ENCODE measurements at places on chromosomes 5 and 9.

DNA sequence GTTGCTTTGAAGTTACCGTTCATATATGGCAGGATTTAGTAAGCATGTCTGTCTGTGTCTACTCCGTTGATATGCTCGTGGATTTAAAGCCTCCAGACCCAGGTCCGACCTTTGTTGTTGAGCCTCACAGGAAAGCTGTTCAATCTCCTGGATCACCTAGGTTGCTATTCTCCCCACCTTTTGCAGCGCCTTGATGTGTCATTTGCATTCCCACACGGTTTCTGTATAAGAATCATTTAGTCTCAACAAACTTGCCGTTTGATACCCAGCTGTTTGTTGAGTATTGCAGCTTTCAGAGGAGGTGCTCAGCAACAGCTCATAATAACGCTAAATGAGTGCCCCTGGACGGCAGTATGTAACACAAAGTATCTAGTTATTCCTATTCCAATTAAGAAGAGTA is 1.2 kb upstream of the ADGRV1 start:
- DNase-seq: no peak

DNA sequence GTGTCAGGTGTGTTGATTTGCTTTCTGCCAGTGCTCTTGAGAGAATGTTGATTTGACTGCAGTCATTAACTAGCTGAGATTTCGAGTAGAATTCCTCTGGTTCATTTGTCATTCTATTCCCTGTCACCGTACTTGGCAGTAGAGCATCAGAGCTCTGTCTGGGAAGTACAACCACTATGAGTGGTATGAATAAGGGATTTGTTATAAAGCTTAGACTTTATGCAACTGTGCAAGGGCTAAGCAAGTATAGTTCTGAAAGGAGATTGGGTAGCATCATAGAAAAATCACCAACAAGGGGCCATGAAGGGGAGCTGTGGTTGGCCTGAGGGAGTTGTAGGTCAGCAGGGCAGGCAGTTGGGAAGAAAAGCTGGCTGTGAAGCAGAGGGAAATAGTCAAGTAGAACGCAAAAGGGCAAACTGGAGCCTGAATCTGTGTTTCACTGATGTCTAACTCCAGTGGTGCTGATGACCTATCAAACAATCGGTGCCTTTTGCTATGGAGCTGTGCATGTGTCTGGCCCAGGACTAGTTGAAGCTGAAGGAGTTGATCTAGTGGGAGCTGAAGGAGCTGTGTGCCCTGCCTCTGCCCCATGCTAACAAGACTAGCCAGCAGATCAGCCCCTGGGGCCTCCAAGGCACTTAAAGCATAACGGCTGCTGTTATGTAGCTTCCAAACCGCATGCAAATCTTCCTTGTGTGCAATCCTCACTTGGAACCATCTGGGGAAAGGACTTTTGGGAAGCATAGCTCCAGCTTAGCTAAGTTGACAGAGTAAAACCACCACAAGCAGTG is 110.0 kb downstream of the SLC28A3 start:
- no peak for DNase-seq

- no peak for DNase-seq
Measured at GRCh38 chr9:129481810-129482511, 138.9 kb downstream of the C9orf50 start.

GRCh38 chr5:66757219-66757833 is 161.1 kb downstream of the MAST4 start:
- DNase-seq: no peak

DNA sequence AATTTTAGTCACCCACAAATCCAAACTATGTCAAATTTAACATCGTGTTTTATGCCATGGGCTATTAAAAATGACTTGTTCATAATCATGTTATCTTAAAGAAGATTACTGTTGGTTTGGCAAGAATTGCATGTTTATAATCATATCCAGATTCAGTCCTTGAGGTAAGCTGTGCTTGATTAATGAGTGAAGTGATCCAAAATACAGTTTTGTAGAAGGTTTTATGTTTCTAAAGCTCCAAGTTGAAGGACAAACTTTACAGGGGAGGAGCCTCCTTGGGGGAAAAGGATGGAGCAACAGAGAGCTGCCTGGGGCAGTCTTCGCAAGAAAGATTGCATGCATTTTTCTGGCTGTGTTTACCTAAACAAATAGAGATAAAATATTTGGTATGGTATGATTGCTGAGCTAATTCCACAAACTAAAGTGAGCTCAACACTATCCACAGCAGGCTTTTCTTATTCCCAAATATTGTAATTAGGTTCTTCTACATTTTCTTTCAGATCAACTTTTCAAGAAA is 189.5 kb upstream of the TYRP1 start:
- DNase-seq: no peak

DNA sequence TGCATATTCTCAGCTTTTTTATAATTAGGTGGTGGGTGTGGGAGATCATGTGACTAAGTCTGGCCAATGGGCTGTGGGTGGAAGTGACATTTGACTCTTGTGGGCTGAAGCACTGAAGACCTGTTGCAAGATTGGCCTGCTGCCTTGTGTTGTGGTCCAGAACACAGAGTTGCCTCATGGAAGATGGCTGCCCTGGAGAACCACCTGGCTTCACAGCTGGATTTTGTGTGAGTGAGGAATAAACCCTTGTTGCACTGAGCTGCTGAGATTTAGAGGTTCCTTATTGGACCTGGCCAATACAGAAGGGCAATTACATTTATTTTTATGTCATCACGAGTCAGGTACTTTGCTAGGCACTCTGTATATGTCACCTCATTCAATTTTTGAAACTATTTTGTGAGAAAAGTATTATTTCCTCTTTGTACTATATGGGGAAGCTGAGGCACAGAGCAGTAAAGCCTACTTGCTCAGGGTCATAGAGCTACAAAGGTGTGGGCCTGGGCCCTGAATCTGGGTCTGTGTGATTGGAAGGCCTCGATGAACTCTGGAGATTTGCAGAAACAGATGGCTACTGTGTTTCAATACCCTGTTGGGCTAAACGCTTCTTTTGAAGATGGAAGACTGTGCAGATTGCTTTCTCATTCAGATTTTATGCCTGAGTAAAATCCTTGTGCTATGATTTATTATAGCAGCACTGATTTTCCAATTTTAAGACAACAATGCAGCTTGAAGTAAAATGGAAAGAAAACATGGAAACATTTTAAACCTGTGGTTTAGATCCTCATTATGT is 71.2 kb upstream of the TBC1D2 start:
- DNase-seq: no peak

DNA sequence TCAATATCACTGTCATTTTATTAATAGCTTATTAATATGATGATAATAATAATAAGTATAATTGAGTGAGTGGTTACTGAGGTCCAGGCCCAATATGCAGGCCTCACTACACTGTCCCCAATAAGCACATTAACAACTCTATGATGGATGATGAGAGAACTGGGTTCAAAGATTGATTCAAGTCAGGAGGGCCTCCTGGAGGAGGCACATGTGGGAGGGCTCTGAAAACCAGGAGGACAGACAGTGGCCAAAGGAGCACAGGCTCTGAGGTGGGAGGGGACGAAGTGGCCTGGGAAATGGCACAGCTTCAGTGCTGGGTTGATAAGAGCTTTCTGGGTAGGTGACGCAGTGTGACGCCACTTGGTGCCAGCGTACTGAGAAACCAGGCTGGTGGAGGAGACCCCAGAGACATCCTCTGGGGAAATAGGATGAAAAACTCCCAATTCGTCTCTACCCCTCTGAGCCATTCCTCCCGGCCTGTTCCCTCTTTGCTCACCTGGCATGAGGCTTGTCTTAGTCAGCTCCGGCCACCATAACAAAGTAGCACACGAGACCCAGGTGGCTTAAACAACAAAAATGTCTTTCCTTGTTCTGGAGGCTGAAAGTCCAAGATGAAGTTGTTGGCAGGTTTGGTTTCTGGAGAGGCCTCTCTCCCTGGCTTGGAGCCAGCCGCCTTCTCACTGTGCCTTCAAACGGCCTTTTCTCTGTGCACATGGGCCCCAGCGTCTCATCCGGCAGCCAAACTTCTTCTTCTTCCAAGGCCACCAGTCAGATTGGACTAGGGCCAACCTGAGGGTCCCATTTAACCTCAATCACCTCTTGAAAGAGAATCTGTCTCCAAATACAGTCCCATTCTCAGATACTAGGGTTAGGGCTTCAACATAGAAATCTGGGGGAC is 31.6 kb downstream of the NTNG2 start:
- DNase-seq: no peak

GRCh38 chr5:91382530-91383026 is 539 bp downstream of the ARRDC3 start:
- DNase-seq: peak; percentile 4

- DNase-seq: no peak
Measured at GRCh38 chr9:68495247-68495646, 45.4 kb downstream of the TMEM252 start.

- peak; percentile 13 for DNase-seq
Measured at GRCh38 chr5:68369457-68370125, 154.0 kb downstream of the PIK3R1 start.

DNA sequence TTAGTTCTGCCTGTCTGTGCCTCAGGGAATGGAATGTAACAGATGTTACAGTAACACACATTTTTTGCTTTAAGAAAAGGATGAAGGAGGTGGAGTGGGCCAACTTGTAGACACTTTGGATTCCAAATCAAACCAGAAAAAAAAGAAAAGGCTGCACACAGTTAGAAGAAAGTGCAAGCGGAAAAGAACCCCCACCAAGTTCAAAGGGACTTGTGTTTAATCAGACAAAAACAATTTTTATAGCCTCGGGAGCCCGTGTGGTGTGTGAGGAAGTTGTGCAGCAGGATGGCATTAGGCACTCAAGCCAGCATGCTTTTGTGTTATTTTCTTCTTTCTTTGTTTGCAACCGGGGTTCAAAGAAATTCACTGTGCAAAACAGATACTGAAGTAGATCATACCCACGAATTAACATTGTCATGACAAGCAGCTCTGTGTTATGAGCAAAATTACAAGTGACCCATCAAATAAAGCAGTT is 189.5 kb downstream of the SEMA5A start:
- no peak for DNase-seq

DNA sequence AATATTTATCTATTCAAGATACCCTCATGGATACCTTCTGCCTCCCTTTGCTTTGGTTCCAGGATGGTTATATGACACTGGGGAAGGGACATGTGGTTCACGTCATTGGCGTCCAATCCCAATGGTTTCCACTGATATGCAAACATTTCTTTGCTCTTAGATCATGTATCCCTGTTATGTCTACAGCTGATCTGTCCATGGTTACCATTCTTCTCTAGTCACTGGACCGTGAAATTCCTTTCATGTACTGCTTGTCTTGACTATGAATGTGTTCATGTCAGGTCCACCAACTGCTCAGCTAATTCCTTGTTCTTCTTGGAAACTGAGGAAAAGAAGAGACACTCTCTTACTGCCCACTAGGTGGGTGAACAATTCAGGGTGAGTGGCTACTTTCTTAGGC is 391.1 kb upstream of the ZNF608 start:
- DNase-seq: no peak

DNA sequence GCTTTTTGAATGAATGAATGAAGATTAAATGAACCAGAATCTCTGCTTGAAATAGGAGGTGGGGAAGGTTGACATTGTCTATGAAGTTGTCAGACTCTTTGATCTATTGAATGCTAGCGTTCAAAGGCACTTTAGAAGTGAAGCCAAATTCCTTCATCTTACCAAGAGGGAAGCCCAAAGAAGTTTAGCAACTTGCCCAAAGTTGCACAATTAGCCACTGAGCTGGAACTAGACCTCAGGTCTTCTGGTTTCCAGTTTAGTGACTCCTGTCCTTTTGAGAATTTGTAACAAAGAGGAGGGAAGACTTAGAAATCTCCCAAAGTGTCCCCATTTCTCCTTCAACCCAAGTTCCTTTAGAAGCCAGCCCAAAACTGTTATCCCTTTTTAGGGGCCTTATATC is 20.7 kb upstream of the SLC1A3 start:
- no peak for DNase-seq
